Stimulated activated CD8-positive, alpha-beta memory T cell treated with anti-CD3 and anti-CD28 coated beads, Interleukin-15, amount 100 ng/mL, for 1 hour (primary cell): ENCODE measurements at places on chromosomes 3 and 15.

DNA sequence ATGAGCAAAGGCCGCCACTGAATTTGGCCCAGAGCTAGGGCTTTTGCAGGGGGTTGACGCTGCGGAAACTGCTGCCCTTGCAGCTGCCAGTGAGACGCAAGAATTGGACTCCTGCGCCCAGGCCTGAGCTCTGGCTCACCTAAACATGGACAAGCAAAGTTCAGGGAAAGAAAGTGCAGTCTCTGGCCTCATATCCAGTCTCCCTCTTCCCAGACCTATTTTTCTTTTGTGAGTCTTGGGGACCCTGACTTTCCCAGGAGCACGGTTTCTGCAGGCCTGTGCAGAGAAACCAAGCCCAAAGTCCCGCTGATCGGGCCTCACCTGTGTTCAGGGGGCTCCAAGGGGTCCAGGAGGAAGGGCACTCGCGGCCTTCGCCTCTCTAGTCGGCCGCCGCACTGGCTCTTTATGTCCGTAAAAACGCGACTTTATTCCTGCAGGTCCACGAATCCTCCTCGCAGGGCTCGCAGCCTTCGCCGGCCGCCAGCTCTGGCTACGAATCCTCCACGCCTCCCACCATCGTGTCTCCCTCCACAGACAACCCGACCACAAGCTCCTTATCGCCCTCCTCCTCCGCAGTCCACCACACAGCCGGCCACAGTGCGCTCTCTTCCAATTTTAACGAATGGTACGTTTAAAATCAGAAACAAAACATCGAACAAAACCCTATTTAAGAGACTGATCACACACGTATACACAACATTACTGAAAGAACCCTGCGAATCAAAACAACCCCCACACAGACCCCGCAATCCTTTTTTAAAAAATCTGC lies 3.9 kb downstream of the ZIC1 start:
- DNase-seq, result no peak

DNA sequence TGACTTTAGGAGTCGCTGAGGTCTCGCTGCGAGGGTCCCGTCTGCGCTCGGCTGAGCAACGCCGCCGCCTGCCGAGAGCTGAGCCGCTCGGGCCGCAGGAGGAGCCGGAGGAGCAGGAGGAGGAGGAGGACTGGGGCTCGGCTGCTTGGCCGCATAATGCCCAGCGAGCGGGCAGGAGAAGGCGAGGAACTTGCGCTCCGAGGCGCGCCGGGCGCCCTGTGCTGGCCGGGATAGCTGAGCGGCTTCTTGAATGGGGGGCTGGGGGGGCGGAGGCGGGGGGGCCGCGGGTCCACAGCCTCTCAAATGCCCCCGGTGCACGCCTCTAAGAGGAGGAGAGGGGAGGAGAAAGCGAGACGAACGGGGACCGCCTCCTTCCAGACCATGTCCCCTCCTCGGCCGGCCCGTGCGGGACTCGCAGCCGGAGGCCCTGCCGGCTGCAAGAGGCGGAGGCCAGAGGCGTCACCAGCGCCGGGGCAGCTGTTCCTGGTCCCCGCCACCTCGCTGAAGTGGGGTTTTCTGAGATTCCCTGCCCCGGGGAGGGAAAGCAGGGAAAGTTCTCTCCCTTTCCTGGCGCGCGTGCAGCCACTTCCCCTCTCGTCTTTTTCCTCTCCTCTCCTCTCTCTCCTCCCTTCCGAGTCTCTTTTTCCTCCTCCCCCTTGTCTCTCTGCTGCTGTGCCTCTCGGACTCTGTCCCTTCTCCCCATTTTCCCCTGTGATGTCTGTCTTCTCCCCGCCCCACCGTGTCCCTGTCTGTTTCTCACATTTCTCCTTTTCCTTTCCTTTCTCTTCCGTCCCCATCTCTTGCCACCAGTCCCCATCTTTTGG lies at the start of gene ADAMTS9:
ADAMTS9 (minus strand) TSS at position 220 of the 824 bp plus-strand sequence. CDS start 343 bp downstream, outside the sequence.
- no peak for DNase-seq

DNA sequence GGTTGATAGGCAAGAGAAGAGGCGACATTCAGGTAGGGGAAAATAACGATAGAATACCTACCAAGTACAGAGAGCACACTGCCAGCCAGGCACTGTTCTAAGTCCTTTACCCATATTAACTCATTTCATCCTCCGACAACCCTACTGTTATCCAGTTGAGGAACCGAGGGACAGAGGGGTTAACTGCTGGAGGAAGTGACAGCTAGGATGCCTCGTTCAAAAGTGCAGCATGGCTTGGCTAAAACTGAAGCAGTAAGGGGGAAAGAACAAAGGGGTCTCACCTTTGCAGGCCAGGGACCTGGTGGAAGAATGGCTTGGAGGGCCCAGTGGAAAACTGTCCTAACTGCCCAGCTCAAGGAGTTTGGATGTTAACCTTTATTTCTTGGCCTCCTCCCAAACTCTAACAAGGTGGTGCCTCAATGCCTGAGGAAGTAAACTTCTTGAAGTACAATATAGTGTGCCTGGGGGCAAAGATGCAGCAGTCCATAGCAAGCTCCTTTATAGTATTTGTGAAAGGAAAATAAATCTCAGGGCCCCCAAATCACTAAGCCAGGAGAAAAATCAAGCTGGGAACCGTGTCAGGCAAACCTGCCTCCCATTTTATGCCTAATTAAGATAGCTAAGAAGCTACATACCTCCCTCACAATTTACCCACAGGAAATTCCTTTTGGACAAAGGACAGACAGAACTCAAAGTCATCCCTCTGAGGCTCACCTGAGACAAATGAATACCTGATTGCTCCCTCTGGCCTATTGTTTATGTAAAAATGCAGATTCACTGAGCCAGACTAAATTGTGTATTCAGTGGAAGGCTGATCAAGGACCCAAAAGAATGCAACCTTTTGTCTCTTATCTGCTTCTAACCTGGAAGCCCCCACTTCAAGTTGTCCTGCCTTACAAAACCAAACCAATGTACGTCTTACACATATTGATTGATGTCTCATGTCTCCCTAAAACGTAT lies 1.6 kb upstream of the ITGB5 start:
- DNase-seq, result no peak

GRCh38 chr3:139472380-139473010 lies 3.8 kb downstream of the RBP2 start:
- no peak for DNase-seq

DNA sequence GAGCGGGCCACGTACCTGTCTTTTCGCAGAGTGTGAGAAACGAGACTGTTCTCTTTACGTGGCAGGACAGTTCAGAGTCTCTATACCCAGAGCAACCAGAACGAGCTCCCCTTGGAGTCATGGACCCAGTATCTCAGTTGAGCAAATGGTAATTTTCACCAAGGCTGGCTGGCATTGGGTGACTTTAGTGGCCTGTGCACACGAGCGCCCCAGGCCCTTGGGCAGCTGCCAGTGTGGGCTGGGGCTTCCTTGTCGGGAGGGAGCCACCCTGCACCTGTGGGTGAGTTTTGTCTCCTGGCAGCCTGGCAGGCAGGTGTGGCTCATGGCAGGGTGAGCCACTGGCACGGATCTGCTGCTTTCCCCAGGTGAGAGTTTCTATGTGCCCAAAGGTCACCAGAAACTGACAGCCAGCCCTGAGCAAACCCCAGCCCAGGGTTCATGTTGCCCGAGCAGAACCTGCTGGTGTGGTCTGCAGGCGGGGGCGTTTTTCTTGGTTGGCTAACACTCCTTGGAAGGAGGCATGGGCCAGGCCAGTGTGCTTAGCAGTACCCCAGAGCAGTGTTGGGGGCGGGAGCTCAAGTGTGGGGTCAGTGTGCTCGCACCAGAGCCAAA lies 135.0 kb downstream of the TJP1 start:
- DNase-seq, result no peak

- DNase-seq, result no peak
These were observed 145.3 kb upstream of the NPHP3 start for GRCh38 chr3:132867526-132867925.

DNA sequence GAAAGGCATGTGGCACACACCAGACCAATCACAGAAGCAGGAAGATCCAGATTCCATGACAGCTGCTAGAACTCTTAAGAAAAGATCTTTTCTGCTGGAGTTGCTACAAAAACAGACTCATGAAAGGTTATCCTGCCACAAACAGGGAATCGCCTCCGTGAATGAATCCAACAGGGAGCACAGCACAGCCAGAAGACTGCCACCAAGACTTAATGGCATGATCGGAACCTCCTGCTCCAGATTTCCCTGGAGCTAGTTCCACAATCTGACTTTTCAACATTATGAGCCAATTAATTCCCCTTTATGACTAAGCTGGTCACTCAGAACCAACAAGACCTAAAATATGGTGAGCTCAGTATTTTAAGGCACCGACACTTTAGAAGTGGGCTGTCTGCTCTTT lies 232.5 kb downstream of the FOXP1 start:
- DNase-seq, result no peak

GRCh38 chr3:57604971-57605370 lies 7.8 kb upstream of the ARF4 start:
- DNase-seq, result no peak

GRCh38 chr3:64187065-64187959 lies 38.0 kb downstream of the PRICKLE2 start:
- no peak for DNase-seq

DNA sequence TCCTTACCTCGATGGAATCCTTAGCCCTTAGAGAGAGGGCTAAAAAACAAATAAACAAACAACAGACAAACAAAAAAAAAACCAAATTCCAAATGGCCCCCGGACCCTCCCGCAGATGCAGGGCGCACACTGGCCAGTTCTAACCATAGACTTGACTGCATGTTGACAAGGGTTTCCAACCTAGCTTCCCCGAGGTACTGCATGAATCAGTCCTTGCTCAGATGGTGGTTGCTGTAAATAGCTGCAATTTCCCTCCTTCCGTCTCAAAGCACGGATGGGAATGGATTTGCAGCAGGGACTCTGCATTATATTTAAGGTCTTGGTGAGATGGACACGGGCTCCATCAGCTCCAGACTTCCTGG lies 162.8 kb downstream of the CD47 start:
- no peak for DNase-seq

- DNase-seq, result no peak
These were observed 58.9 kb downstream of the ZNF445 start for GRCh38 chr3:44418549-44418948.

DNA sequence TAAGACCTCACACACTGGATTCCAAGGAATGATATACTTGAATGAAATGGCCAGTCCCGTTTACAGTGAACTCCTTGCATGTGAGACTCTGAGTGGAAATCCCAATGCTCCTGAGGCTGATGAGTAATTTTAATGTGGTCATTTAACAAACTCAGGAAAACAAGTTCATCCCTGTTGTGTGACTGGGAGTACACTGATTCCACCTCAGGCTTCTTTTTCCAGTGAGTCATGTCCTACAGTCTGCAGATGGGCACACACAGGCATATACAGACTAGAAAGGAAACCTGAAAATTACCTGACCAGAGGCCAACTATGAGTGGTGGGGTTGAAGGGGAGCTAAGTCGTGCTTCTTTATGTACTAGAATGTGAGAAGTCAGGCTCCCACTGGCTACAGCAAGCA lies 5.8 kb downstream of the SQOR start:
- DNase-seq, result no peak

DNA sequence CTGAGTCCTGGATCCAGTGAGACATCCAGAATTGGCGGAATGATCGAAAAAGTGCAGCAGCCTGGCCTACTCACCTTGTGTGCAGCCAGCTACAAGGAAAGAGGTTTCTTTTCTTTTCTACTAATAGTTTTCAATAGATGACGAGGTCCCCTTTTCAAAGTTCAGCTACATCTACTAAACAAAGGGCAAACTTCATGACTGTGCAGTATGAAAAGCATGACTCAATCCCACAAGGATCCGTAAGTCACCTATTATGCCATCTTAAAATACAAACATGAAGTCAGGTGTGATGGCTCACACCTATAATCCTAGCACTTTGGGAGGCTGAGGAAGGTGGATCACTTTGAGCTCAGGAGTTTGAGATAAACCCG lies 16.7 kb downstream of the MIX23 start:
- no peak for DNase-seq

GRCh38 chr3:41327718-41328117 lies 128.4 kb downstream of the CTNNB1 start:
- no peak for DNase-seq

DNA sequence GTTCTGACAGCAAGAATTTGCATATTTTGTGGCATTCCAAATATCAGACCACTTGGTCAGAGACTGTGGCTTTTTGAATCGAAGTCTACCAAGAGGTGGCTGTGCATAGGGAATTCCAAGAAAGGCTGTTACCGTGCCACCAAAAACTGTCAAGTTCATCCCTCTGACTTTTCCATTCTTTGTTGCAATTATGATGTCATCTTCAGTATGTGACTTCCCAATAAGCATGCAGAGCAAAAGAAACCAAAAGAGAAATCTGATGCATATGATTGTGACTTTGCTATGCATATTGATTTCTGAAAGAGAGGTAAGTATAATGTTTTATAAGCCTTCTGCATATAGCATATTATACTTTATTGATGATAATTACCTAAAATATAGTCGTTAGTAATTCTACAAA lies 6.5 kb downstream of the BCHE start:
- DNase-seq, result no peak

GRCh38 chr15:71530116-71530515 lies 280.2 kb upstream of the NR2E3 start:
- DNase-seq, result no peak

GRCh38 chr15:96290679-96291078 lies 39.8 kb upstream of the NR2F2 start:
- no peak for DNase-seq

- no peak for DNase-seq
These were observed 1.7 kb downstream of the CLRN1 start for GRCh38 chr3:150970665-150971324.

DNA sequence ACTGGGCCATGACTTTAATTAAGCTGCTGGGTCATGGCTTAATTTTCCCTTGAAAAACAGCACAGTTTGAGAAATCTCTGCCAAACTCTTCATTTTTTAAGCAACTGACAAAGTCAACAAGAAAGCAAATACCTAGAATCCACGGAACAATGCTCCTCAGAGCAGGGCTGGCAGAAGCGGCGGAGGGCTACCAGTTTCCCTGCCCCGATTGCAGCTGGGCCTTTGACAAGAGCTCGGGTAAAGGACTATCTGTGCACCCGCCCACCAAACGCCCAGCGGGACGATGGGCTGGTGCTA lies 1.2 kb downstream of the GOLIM4 start:
- DNase-seq, result no peak

GRCh38 chr3:101680466-101680865 lies 3.5 kb upstream of the ZBTB11 start:
- no peak for DNase-seq

GRCh38 chr3:11928381-11928780 lies 75.8 kb upstream of the SYN2 start:
- no peak for DNase-seq

- no peak for DNase-seq
These were observed 29.7 kb downstream of the PRR23E start for GRCh38 chr3:127222664-127223063.

DNA sequence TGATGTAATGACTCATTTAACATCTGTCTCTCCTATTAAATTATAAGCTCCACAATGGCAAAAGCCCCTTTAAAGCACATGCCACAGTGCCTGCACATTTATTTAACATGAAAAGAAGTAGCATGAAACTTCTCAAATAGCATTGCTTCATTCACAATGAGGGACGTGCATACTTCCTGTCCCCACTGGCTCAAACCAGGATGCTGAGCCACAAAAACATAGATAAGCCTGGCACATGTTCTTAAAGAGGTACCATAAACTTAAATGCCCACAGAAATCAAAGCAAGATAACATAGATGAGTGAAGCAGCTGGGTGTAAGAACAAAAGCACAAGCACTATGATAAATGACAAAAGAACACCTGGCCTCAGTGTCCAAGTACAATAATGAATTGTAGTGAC lies 3.8 kb downstream of the TP53BP1 start:
- DNase-seq, result no peak
